ENCODE measurements at places on chromosomes 4 and X. TPM values are rescaled to one million over a fixed set of nuclear protein-coding genes. Genes with fewer than 3 reads are reported as not detected.

DNA sequence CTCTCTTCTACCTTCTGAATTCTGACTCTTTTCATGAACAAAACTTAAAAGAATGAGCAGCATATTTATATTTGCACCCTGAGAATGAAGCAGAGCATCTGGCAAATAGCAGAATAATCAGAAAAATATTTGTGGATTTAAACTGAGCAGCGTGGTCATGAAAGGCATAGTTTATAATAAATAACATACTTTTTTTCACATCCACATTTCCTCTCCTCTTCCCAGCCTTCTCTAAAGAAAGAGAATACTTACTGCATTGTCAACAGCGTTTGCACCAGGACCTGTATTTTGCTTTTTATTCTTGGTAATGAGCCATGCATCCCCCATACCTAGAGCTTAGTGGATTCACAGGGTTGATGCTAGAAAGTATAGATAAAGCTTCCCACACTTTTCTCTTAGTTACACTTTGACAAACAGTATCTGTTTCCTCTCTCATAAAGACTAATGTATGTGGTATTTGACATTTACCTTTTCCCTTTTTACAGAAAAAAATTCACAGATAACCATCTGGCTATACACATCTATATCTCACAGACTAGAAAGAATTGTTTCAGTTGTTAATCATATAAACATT, 131.5 kb downstream of the PRSS12 start:
- no peak for DNase-seq

DNA sequence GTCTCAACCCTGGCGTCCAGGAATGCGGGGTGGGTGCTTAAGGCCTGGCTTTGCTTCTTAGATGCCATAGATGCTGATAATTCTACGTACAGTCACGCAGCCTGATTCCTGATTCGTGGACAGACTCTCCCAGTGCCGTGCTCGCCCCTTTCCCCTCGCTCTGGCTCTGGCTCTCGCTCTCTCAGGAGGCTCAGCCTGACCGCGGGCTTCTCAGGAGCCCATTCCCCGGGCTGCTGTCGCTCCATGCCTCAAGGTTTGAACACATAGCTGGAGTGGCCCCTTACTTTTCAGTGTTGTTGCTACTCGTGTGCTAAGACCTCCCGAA, 59.2 kb upstream of the ZC4H2 start:
- no peak for DNase-seq

DNA sequence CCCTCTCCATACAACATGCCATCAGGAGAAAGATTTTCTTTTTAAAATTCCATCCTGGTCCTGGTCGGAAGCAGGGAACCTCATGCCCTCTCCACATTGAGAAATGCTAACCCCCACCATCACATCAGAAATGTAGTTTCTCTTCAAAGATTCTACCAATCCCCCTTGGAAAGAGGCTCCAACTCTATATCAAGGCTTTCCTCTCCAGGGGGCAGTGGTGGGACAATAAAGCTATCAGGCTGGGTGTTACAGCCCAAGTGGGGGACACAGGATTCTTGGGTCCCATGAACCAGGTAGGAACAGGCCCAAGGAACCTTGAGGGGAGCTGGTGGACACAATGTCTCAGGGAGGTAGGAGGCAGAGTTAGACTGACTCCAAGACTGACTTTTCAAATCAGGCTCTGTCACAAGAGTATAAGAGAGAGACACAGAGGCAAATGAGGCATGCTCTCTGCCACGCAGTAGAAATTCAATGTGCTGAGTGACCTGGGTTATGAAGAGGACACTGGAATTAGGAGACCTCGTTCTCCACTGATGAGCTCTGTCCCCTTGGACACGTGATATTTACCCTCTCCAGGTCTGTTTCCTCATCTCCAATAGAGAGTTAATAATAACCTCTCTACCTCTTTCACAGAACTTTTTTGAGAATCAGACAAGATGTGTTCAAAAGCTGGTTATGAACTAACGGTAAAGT, 4.5 kb downstream of the GJB1 start:
- DNase-seq = no peak

DNA sequence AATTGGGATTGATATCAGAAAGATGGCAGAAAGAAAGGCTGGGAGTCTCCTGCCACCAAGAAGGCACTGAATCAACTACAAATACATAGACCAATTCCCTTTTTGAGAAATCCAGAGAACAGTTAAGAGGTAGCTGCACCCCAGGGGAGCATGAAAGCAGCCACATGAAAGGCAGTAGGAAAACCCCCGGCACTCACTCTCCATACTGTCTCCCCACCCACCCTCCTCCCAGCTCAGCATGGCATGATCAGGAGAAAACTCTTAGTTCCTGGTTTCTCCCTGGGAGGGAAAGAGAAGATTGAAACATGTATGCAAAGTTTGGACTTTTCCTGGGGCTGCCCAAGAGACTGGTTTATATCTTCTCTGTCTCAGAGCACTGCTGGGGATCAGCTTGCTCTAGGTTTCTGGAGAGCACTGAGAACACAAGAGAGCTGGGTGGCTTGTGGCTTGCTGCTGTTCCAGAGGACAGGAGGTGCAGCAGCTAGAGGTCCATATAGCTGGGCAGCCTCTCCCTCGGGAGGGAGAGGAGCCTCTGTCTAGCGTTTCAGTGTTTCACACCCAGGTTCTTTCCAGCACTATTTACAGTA, 305.7 kb downstream of the PDGFC start:
- DNase-seq = no peak

PAPSS1 gene
- 31.0 TPM for total RNA-seq

- DNase-seq = no peak
Measured at GRCh38 chr4:97349468-97350186, 793.6 kb downstream of the STPG2 start.

DNA sequence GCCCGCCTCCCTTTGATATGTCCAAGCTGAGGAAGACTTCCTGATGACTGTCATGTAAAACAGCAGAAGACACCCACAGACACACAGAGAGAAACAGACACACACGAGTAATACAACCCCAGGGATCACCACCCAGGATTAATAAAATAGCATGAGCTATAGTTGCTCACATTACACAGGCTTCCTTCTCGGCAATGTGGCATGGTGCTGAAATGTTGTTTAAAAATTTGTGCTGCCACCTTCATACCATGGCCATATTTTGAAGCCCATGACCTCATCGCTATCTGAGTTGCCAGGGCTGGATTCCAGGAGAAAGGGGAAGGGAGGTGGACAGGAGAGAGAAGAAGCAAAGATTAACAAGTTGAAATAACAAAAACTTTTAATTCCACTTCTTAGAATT, 111.7 kb downstream of the SYNPO2 start:
- DNase-seq = no peak

DNA sequence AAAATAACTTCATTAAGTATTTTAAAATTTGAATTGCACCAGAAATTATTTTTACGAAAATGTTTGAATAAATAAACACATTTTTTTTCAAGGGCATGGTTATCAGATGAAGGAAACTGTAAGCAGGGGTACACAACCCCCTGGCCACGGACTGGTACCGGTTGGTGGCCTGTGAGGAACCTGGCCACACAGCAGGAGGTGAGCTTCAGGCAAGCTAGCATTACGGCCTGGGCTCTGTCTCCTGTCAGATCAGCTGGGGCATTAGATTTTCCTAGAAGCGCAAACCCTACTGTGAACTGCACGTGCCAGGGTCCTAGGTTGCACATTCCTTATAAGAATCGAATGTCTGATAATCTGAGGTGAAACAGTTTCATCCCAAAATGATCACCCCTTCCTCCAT, 1499.7 kb upstream of the AGA start:
- no peak for DNase-seq

GRCh38 chr4:3269105-3269927, 20.4 kb downstream of the MSANTD1 start:
- DNase-seq = no peak

DNA sequence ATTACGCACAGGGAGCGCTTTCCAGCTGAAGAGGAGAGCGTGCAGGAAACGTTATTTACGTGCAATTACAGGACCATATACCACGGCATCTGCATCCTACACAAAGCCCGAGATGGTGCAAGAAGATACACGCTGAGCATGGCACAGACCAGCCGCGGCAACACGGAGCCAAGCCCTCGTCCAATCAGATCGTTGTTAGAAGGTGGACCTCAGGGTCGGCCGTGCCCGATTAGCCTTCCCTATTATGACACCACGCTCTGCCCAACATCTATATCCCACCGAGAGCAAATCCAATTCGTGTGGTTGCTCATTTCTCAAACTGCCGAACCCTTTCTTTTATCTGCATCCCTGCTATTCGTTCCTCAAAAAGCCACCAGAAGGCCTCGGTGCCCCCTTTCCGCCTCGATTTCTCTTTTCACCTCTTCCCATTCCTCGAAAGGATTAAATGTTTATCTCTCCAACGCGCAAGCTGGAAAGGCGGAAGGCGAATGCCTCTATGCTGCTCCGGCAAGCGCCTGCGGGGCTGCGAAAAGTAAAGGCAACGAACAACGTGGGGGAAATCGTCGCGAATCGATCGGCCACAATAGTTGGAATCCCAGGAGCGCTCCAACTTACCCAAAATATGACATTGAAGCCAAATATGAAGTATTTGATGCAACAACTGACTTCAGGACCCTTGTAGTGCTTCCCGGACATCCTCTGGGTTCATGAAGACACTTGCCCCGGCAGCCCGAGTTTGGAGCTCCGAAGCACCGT, 702 bp downstream of the TSPAN5 start:
- peak; percentile 64 for DNase-seq

GRCh38 chr4:18390655-18391353, 369.2 kb upstream of the LCORL start:
- DNase-seq = no peak

DNA sequence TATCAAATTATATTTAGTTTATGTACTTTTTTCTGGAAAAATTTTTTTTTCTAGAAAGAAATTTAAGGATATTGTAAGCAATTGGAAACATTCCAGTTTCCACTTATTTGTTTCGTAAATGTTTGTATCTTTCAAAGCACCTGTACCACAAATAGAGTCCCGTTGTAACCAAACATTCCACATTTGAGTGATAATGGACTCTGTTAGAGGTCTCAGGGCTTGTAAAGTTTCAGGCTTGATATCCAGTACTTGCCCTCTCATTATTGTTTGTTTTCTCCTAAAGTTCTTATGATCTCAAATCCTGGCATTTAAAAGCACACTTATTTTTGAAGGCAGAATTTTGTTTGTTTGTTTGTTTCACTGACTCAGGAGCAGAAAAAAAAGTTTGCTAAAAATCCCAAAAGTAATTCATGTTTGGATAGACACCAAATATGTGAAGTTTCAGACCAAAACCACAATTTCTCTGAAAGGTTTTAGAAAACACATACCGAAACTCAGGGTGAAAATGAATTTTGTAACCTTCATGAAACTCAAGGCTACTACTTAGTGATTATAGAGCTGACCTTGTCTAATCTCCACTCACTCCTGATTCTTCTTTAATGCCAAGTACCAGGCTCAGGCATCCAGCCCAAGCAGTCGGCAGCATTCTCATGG, 5.7 kb upstream of the TMEM192 start:
- DNase-seq = no peak

ARAP2 gene
- 42.5 TPM for total RNA-seq

DNA sequence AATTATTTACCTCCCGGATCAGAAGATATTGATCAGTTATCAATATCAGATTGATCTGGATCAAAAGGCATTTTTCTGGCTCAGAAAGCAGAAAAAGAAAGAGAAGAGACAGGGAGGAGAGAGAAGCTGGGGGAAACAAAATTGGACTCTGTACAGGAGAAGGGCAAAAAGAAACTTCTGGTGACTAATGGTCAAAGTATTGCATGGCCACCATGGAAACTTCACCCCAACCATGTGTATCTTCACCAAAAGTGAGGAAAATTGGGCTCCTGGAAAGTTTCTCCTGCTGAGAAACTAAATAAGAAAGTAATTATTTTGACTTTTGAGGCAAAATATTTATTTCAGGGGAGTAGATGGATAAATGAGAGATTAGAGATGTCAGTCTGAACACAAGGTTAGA, 33.9 kb downstream of the RNF150 start:
- no peak for DNase-seq

- DNase-seq = peak; percentile 89
Measured at GRCh38 chr4:16225863-16226815, at the start of gene TAPT1. Gene TAPT1 (minus strand): TSS chr4:16226471. CDS start chr4:16226457, 14 bp downstream.

DNA sequence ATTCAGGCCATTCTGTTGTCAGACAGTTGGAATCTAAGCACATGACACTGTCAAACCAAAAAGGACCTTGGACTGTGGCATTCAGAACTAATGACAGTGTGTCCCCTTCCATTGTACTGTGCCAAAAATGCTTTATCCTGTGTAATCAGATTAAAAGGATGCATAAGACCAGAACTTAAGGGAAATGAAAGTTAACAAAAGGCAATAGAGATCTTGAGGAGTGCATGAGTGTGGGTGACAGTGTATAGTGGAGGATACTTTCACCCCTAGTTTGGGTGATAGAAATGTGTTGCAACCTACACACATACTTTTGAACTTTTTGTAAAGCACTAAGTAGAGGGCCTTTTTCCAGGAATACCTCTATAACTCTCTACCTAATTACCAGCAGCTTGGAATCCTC, 4.5 kb downstream of the CYSLTR1 start:
- no peak for DNase-seq

MAGEA12 gene
- not detected for total RNA-seq

IL1RAPL1 gene
- not detected for total RNA-seq

DNA sequence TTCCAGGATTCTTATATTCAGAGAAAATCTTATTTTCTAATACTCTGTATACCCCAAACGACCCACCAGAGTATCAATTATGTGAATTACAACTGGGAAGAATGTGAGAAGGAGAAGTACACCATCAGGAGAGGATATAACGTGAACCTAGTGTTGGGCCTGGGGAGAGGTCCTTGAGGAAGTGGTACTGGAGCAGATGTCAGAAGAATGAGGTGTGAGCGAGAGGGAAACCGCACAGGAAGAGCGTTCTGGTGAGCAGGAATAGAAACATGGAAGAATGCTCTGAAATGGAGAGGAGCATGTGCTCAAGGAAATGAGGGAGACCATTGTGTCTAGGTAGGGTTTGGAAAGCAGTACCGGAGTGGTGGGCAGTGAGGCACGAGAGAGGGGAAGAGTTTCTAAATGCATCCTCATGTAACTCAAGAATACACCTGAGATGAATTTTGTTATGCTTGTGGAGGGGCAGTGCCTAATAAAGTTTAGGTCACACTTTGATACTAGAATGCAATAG, 151.6 kb downstream of the GRID2 start:
- no peak for DNase-seq

DNA sequence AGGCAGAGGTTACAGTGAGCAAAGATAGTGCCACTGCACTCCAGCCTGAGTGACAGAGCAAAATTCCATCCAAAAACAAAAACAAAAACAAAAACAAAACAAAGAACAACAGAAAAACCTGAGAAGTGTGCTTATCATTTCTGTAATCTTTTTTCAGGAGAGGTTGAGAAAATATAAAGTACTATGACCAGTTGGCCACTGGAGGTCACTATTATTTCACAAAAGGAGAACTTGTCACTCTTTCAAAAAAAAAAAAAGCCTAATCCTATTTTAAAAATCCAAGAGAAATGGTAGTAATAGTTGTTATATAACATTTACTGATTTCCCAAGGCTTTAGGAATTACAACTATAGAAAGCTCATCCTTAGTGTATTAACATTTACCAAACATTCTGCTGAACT, 24.9 kb upstream of the RNF150 start:
- no peak for DNase-seq

DNA sequence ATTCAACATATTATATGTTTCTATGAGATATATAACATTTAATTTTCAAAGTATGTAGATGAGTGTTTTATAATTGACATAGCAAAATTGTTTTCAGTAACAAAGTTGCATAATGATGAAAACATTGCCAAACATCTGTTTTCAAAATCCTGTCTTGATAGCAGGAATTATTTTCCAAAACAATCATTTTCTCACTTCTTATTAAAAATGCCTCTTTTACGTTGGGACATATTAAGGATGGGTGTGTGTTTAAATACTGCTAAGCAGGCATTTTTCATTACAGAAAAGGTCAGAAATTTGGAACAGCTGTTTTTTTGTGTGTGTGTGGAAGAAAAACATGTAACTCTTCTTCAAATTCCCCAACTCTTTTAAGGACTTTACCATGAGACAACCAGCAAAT, 452.0 kb downstream of the SPRY1 start:
- no peak for DNase-seq
